ENCODE measurements at places on chromosomes 3 and 15.

GRCh38 chr15:99552111-99552510 is 13.7 kb upstream of the MEF2A start:
- no peak for DNase-seq

DNA sequence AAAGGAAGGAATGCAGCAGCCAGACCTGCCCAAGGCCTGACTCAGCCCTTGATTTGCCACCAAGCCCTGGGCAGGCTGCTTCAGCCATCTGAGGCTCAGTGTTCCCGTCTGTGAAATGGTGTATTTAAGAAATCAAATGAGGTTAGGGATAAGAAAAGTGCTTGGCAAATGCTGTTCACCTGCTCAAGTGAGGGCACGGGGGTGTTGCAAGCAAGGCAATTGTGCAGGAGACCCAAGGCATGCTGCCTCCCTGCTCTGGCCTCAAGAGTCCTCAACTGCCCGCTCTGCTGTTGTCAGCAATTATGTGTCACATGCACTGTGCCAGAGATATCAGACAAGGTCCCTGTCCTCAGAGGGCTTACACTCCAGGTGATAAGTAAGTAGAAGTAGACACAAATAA is 101.8 kb downstream of the TPRA1 start:
- no peak for DNase-seq

DNA sequence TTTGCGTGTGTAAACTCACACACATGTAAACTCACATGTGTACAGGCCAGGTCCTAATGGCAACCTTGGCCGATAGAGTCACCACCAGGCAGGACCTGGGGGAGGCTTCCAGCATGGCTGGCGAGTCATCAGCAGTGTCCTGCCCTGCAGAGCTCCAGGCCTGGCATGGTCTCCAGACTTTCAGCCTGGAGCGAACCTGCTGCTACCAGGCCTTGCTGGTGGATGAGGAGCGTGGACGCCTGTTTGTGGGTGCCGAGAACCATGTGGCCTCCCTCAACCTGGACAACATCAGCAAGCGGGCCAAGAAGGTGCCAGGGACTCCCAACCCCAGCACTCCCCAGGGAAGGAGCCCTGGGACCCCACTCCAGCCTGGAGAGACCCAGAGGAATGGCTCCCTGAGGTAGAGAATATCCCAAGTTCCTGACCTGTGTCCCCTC is 1.0 kb downstream of the SEMA3B start:
- DNase-seq = no peak

GRCh38 chr3:112811131-112811884 is 35.4 kb downstream of the CD200R1L start:
- no peak for DNase-seq

DNA sequence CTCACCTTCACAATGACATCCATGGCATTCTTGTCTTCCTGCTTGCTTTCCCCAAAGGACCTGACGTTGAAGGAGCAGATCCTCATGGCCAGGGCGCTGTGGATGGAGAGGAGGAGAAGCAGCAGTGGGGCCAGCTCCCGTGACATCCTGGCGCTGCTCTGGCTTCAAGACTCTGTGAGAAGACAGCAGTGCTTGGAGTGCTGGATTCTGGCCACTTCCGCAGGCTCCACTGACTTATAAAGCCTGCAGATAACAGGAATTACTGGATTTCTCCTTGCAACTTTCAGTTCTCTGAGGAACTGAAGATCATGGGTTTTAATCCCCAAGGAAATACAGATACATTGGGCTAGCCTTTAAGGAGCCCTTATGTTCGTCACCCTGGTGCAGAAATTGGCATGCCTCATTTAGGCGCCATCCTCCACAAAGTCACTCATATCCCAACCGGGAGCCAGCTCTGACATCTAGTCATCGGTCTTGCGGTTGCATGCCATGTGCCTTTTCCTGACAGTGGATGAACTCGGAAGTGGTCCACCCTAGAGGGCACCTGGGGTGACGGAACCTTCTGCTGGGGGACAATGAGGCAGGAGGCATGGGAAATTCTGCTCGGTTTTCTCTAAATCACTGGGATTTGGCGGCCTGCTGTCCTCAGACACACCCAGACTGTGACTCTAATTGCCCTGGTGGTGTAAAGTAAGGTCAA is at the start of gene DNASE1L3:
DNASE1L3 (minus strand) TSS at position 212 of the 700 bp plus-strand sequence; CDS start at position 146, 66 bp downstream.
- DNase-seq = no peak
